ENCODE measurements at places on chromosomes 2 and 18. TPM values are rescaled to one million over a fixed set of nuclear protein-coding genes. Genes with fewer than 3 reads are reported as not detected.

Gene KLHL30
- total RNA-seq = 0.26 TPM

Gene UGT1A10
- 1.0 TPM for total RNA-seq

Gene EGR4
- total RNA-seq = not detected

- no peak for DNase-seq
- H3K36me3 ChIP-seq = no peaks in the 10 kb centered on the region
- peak overlapping the region; percentile 15 for H3K4me3 ChIP-seq
- no peaks in the 10 kb centered on the region for H3K27me3 ChIP-seq
- H3K4me1 ChIP-seq = no peaks in the 10 kb centered on the region
Measured at GRCh38 chr2:131035112-131035825, 58.0 kb downstream of the FAM168B start.

DNA sequence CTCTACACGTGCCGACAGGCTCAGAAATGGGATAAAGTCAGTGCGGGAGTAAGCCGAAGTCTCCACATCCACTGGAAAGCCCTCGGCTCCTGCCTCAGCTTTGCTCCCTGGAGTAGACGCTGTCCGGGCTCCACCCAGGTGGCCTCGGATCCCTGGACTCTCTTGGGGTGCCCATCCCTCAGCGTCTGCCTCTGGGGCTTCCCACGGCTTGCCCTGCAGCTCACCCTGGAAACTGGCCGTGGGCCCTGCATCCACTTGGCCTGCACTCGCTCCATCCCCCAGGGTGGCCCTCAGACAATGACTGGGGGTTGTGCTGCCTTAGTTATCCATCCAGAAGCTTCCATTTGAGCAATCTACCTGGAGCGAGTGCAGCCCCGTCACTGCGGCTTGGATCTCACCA, 36.2 kb upstream of the TAF1B start:
- no peak for DNase-seq
- H3K27ac ChIP-seq = no peak overlapping the region
- H3K27me3 ChIP-seq = no peaks in the 10 kb centered on the region
- peaks cover under 1% of the 10 kb centered on the region for H3K4me1 ChIP-seq
- no peak overlapping the region for H3K4me3 ChIP-seq
- H3K36me3 ChIP-seq = no peaks in the 10 kb centered on the region

DNA sequence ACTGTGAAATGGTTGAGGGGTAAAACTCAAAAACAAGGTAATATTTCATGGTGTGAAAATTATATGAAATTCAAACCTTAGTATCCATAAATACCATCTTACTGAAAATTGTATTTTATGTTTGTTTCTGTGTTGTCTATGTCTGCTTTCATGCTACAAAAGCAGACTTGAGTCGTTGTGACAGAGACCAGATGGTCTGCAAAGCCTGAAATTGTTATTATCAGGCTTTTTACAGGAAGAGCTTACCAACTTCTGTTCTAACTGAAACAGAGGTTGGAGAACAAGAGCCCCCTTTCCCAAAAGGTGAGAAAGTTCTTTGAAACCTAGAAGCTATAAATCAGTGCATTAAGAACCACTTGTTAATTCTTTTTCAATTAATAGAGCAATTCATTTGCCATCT, 110.0 kb downstream of the COL4A4 start:
- no peaks in the 10 kb centered on the region for H3K36me3 ChIP-seq
- H3K4me1 ChIP-seq = no peaks in the 10 kb centered on the region
- H3K27me3 ChIP-seq = no peaks in the 10 kb centered on the region

- no peak overlapping the region for H3K27ac ChIP-seq
- no peak overlapping the region for H3K4me3 ChIP-seq
- H3K27me3 ChIP-seq = no peaks in the 10 kb centered on the region
Measured at GRCh38 chr2:137178951-137179377, 413.6 kb downstream of the THSD7B start.

- no peaks in the 10 kb centered on the region for H3K36me3 ChIP-seq
- H3K4me3 ChIP-seq = no peak overlapping the region
- no peaks in the 10 kb centered on the region for H3K4me1 ChIP-seq
- no peaks in the 10 kb centered on the region for H3K27me3 ChIP-seq
- H3K27ac ChIP-seq = no peak overlapping the region
Measured at GRCh38 chr2:223315813-223316212, 263.8 kb downstream of the KCNE4 start.

DNA sequence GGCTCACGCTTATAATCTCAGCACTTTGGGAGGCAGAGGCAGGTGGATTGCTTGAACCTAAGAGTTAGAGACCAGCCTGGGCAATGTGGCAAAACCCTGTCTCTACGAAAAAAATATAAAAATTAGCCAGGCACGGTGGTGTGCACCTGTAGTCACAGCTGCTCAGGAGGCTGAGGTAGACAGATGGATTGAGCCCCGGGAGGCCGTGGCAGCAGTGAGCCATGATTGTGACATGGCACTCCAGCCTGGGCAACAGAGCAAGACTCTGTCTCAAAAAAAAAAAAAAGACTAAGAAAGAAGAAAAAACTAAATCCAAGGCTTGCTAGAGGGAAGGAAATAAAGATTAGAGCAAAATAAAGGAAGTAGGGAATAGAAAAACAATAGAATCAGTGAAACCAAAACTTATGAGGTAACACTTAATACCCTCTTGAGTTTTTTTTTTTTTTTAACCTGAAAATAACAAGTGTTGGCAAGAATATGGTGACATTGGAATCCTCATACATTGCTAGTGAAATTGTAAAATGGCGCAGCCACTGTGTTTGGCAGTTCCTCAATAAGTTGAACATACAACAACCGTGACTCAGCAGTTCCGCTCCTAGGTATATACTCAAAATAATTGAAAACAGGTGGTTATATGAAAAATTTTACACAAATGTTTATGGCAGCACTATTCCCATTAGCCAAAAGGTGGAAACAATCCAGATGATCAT, 85.2 kb downstream of the EML4 start:
- no peaks in the 10 kb centered on the region for H3K4me1 ChIP-seq
- peak overlapping the region; percentile 13 for H3K27ac ChIP-seq
- no peak overlapping the region for H3K4me3 ChIP-seq
- no peaks in the 10 kb centered on the region for H3K36me3 ChIP-seq
- H3K27me3 ChIP-seq = no peaks in the 10 kb centered on the region

GRCh38 chr2:54772531-54772930, 49.1 kb downstream of the EML6 start:
- no peaks in the 10 kb centered on the region for H3K4me1 ChIP-seq
- H3K27me3 ChIP-seq = no peaks in the 10 kb centered on the region
- no peak for DNase-seq
- H3K36me3 ChIP-seq = no peaks in the 10 kb centered on the region
- H3K4me3 ChIP-seq = no peak overlapping the region

DNA sequence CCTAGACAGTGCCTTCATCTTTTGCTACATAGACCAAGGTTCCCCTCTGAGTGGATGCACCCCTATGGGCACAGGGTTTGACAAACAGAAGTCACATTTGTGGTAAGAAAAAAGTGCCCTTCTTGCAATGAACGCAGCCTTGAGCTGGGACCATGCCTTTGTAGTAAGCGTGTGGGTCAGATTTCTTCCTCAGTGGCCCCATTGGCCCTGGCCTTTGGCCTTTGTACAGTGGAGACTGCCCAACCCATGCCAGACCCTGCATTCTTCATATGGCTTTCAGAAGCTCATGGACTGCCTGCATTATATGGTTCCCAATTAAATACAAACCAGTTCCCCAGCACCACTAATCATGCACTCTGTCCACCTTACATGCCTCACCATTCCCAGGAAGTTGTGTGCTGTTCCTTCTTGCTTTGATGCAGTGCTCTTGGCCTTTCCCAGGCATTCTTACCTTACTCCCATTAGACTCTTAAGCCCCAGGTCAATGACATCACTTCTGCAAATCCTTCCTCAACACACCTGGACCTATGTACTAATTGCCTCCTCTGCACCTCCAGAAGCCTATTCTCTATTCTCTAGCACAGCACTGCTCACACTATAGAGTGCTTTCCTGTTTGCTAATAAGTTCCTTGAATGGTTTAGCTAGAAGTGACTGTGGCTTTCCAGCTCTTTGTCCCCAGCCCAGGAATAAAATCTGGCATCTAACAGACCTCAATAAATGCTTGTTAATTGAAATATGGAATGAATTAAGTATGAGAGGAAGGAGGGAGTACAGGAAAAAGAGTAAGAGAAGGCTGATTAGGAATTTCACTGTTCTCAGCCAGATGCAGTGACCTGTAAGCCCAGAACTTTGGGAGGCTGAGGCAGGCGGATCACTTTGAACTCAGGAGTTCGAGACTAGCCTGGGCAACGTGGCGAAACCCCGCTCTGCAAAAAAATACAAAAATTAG, 60.2 kb downstream of the TMEM247 start:
- no peak overlapping the region for H3K4me3 ChIP-seq
- no peaks in the 10 kb centered on the region for H3K27me3 ChIP-seq
- H3K27ac ChIP-seq = no peak overlapping the region

DNA sequence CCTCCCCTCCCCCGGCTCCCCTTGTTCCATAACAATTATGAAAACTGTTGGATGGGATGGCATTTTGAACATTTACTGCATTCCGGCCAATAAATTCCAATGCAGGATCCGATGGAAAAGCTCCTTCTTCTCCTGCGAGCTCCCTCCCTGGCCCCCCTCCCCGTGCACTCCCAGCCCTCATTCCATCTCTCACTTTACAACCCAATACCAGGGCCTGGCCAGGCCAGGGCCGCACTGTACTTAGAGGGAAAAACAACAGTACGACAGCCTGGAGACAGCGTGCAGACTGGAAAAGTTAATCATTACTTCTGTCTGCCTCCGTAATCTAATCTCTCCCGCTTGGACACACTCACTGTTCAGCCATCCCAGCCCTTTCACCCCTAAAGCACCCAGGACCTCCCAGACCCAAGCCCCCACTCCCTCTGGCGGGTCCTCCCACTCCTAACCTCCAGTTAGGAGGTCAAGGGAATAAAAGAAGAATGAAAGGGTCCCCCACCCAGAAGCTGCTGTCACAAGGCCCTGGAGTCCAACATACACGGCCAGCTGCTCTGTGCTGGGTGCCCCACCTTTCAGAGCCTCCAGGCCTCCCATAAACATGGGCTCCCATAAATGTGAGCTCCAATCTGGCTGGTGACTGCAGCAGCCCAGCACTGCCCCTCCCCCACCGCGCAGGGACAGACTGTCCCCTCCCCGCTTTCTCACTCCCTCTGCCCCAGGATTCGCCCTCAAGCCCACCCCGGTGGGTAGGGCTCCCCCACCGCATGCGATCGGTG, 20.6 kb downstream of the SMAD7 start:
- H3K4me1 ChIP-seq = peaks cover 41% of the 10 kb centered on the region
- no peak overlapping the region for H3K4me3 ChIP-seq
- peak overlapping the region; percentile 94 for H3K27ac ChIP-seq

DNA sequence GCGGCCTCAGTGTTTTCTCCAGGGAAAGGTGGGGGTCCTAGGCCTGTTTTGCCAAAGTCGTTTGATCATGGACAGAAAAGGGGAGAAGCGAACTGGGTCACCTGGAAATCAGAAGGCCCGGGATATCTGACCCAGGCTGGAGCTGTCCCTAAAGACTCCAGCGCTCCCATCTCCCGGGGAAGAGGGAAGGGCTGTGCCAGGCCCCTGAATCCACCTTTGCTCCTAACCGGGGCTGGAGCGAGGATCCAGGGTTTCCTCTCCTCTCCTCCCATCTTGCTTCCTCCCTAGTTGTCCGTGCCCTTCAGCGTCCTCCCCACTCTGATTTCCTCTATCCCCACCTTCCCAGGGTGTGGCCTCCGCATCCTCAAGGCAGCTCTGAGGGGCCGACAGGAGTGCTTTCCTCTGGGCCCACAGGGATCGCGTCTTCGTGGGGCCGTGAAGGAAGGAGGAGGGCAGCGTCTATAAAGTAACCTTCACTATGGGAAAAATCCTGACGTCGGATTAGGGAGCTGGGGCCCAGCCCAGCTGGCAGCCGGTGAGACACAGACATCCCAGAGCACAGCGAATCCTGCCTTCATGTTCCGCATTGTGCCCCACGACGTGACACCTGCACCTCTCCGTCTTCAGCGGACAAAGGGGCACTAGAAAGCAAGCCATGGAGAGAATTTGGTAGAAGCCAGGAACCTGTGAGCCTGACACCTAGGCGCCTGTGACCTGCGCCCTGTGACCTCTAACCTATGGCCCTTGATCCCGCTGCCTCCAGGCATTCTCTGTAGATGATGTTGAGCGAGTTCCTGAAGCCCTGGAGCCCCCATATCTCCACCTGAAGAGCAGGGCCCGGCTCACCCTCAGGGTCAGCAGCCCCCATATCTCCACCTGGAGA, 212.7 kb upstream of the SALL3 start:
- no peak for DNase-seq
- peaks cover 4% of the 10 kb centered on the region for H3K4me1 ChIP-seq
- no peak overlapping the region for H3K4me3 ChIP-seq
- H3K36me3 ChIP-seq = no peaks in the 10 kb centered on the region
- no peak overlapping the region for H3K27ac ChIP-seq

DNA sequence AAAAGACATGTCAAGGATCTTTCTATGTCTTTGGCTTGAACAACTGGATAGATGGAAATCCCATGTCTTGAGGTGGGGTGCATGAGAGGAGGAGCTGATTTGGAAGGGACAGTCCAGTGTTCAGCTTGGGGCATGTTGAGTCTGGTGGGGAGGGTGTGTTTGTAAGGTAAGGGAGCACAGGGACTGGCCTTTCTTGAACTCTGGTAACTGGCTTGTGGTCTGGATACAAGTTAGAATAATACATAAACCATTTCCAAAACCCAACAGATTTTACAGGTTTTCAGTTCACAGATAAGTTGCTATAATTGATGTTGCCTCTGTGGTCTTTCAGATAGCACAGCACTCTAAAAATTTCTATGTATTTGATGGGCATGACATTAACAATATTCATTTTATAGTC, 24.2 kb downstream of the RHBDD1 start:
- no peak overlapping the region for H3K27ac ChIP-seq
- H3K4me1 ChIP-seq = no peaks in the 10 kb centered on the region
- H3K4me3 ChIP-seq = no peak overlapping the region
- DNase-seq = no peak
- H3K27me3 ChIP-seq = no peaks in the 10 kb centered on the region
- no peaks in the 10 kb centered on the region for H3K36me3 ChIP-seq

Data from Caco-2 (cell line).